ENCODE measurements at places on chromosomes 2 and 18. TPM values are rescaled to one million over a fixed set of nuclear protein-coding genes. Genes with fewer than 3 reads are reported as not detected.

- DNase-seq: no peak
These were observed 425.6 kb downstream of the SUCLG1 start for GRCh38 chr2:84033347-84033974.

GRCh38 chr2:44981714-44982108 is 27.5 kb downstream of the SIX2 start:
- no peak for DNase-seq

Gene HNMT
- 9.9 TPM for total RNA-seq

Gene FAM110C
- 10.4 TPM for total RNA-seq

Gene CDK15
- total RNA-seq: 0.21 TPM

- DNase-seq: no peak
These were observed 38.0 kb upstream of the EPAS1 start for GRCh38 chr2:46258937-46259776.

Gene CLEC4F
- total RNA-seq: not detected

DNA sequence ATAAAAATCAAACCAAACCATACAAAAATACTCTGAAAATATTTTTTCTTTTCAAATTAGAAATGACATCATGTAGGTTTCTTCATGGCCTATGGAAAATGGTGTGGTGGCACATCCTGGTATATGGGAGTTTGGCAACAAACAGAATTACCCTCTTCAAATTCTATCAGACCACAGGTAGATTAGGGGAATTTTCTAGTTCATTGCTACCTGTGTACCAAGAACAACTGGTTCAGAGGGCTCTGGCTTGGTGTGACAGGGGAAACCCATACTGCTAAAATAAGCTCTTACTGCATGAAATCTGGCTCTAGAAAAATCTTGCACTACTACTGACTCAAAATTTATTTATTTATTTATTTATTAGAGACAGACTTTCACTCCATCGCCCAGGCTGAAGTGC is 63.4 kb upstream of the PELI1 start:
- DNase-seq: no peak

DNA sequence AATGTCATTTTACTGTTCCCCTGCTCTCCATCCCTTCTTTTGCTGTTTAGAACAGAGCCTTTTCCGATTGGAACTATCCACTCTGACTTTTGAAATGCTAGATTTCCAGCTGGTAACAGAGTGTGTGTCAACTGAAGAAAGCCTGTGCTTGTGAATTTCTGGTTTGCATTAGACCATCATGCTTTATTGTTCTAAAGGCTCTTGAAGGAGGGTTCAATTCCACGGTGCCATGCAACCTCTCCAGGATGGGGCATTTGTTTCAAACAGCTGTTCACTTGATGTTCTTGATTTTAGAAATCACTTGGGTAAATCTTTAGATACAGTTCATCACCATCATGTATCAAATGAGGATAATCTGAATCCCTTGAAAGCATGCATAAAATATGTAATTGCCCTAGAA is 156.7 kb downstream of the QPCT start:
- DNase-seq: no peak

Gene ALPP
- total RNA-seq: not detected

GRCh38 chr2:96679848-96680247 is 37.3 kb downstream of the FER1L5 start:
- no peak for DNase-seq

- peak; percentile 93 for DNase-seq
These were observed 263.9 kb downstream of the LTBP1 start for GRCh38 chr2:33210626-33211025.

DNA sequence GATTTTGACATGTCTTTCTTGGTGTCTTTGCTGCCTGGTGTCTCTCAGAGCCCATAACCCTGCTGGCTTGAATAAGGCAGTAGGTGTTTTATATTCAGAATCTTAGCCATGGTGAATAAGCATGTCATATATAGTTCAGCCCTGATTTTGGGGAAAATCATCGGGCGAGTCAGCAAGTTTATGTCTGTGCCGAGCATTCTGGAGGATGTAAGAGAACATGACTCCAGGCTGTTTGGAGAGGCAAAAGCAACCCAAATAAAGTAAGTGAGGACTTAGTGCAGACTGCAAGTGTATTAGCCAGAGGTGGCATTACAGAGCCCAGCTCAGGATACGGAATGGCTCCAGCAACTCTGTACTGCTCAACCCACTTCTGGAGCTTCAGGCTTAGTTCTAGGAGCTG is 50.3 kb downstream of the TCF7L1 start:
- no peak for DNase-seq

DNA sequence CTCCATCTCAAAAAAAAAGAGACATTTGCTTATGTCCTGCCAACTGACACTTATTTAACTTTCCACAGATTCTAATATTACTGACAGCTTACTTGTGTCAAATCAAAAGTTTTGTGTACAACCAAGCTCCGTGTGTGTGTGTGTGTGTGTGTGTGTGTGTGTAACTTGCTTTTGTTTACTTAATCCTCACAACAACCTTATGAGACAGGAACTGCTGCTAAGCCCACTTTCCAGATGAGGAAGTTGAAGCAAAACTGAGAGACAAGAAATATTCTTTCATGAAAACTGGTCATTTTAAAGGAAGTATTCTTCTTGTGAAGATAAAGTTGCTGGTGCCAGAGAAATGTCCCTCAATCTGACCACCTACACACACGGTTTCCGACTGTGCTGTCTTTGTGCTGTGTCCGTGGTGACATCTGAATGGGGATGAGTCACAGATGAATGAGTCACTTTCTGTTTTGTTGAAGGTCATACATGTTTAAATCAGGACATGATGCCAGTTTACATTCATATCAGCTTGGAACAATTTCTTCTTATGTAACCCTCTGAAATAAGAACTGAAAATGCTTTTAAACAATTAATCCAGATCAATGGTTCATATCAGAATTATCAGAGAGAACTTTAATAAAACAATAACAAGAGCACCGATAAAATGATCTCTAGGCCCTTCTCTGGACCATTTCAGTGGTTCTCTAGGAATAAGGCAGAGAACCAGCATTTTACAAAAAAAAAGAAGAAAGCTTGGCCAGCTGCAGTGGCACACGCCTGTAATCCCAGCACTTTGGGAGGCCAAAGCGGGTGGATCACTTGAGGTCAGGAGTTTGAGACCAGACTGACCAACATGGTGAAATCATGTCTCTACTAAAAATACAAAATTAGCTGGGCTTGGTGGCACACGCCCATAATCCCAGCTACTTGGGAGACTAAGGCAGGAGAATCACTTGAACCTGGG is 95.5 kb downstream of the THNSL2 start:
- no peak for DNase-seq

GRCh38 chr18:12837747-12838146 is 46.3 kb downstream of the PTPN2 start:
- DNase-seq: no peak

GRCh38 chr2:29817801-29818680 is 103.3 kb downstream of the ALK start:
- DNase-seq: no peak

GRCh38 chr2:240164586-240164985 is 24.1 kb upstream of the OTOS start:
- no peak for DNase-seq

Gene KRTCAP3
- 8.1 TPM for total RNA-seq

- no peak for DNase-seq
These were observed 30.0 kb downstream of the THNSL2 start for GRCh38 chr2:88199912-88200682.

Gene IL1R2
- total RNA-seq: not detected

DNA sequence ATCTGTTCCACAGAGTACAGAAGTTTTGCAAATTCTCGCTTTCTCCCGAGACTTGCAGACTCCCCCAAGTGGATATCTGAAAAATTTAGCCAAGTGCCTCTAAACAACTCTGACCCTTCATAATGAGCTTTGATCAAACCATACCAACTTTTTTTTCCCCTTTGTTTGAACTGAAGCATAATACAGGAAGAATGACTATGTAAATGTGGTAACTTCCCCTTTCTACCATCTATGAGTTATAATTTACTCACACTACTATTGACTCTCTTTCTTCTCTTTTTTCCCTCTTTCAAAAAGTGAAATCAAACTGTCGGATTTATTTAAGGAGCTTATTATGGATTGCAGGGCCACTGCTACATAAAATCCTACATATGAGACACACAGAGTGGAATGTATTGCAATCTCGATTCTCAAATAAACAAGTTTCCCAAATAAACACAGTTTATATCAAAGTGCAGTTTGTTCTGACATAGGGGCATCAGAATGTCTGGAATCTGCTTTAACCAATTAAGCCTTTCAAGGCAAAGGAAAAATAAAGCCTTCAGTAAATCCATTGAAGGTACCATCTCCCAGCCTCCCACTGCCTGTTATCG is 1.4 kb upstream of the ZNF804A start:
- no peak for DNase-seq

Gene PKDCC
- 8.5 TPM for total RNA-seq

Gene SP9
- not detected for total RNA-seq

DNA sequence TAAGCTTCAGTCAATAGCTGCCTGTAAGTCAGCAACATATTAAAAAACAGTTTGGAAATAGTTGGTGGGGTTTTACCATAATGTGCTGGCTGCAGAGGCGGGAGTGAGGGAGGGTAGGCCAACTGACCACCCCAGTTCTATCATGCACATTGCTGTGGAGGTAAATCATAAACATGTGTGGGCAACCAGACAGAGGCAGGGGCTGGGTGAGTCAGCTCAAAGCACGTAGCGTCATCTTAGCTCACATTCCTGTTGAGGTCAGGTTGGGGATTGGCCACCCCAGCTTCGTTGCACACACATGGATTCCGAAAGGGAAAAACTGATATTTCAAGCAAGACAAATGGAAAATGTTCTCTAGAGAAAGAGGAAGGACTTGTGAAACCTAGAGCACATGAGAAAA is 19.5 kb downstream of the GPR45 start:
- peak; percentile 83 for DNase-seq

Gene CGREF1
- 2.5 TPM for total RNA-seq

Gene XRCC5
- total RNA-seq: 284 TPM

DNA sequence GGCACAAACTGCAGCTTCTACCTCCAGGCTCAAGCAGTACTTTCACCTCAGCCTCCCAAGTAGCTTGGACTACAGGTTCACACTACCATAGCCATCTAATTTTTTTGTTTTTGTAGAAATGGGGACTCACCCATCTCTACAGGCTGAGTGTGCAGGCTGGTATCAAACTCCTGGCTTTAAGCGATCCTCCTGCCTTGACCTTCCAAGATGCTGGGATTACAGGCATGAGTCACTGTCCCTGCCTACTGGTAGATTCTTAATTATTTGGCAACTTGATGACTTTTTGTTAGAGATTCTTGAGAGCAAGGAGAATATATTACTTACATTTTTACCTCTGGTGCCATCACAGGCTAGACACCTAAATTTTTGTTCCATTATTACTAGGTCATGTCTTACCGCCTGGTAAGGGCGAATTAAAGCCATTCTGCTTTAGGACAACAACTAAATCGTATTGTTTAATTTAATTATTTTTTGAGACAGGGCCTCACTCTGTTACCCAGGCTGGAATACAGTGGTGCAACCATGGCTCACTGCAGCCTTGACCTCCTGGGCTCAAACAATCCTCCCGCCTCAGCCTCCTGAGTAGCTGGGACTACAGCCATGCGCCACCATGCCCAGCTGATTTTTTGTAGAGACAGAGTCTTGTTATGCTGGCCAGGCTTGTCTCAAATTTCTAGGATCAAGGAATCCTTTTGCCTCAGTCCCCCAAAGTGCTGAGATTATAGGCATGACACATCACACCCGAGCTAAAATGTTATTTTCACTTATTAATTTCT is 15.7 kb downstream of the DYNC1I2 start:
- no peak for DNase-seq

DNA sequence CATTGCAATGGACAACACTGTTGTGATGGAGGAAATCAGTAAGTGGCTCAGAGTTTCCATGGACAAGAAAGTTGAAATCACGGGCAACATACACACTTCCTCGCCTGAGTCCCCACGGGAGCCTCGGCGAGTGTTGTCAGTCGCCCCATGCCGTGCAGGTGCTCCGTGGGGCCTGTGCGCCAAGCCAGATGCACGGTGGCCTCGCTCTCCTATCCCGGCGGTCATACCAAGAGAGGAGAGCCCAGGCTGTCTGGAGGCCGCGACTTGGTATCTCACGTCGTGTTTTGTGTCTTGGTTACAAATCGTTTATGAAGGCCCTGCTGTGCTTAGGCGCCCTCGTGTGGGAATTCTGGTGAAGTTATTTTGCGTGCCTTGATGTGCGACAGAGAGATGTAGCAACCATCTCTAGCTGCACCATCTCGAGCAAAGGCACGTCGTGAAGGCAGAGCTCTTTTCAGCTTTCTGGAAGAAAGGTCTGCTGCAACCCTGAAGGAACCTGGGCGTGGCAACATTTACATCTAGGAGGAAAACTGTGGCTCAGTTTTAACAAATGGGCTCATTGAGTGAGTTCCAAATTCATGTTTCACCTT is 21.8 kb downstream of the ATG4B start:
- peak; percentile 21 for DNase-seq

DNA sequence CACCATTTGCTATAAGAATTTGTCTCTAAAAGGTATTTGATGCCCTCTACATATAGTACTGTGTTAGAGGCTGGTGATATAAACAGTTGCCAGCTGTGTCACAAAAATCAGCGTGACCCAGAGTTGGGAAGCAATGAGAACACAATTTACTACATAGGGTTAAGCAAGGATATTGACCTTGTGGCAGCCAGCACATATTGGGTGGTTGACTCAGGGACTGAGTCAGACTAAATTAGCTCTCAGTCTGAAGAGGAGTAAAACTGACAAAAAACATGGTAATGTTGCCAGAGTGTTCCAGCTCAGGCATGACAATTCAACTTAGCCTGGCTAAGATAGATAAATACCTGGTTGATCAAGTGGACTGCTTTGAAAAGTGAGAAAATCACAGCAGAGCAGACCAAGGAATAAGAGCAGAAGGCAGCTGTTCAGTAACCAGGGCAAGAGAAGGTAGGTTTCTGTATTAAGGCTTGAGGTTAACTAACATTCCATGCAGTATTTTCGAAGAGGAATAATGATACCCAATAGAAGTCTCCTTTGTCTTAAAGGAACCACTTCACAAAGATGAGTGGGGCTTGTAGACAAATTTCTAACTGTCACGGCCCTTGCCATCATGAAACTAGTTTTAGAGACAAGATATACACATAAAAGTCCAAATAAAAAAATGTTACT is 108.2 kb upstream of the ERBB4 start:
- DNase-seq: peak; percentile 71

Gene ERFE
- total RNA-seq: 113 TPM

GRCh38 chr2:167816874-167817290 is 430.5 kb downstream of the STK39 start:
- DNase-seq: no peak

GRCh38 chr2:3279236-3279960 is 98.2 kb downstream of the EIPR1 start:
- DNase-seq: no peak

DNA sequence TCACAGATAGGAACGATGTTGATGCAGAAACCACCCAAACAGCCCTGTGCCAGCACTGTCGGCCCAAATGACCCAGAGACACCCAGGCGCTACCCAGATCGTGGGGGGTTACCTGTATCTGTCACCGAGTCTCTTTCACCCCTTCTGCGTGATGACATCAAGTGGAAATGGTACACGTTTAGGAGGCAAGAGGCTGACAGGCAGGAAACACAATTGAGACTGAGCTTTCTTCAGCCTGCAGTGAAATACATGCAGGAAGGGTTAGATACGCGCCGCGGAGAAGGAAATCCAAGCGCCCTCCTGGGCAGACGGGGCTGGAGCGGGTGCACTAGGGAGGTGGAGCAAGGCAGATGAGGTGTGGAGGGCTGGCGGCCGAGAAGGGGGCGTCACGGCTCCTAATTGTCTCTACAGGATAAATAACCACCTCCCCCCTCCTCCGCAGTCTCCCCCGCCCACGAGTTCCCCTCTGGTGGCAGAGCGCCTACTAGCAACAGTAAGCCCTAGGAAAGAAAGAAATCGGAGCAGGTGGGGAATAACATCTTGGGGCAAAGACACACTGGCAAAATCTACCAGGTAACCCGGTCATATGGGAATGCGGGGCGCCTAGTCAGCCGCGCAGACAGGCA is at the start of gene RNF152:
RNF152 (minus strand) TSS at position 325 of the 626 bp plus-strand sequence. CDS start 76,544 bp downstream, outside the sequence.
- no peak for DNase-seq

Gene FBLN7
- 0.14 TPM for total RNA-seq

Data from kidney epithelial cell (primary cell).